Prostate gland (tissue), 2 donors: ENCODE measurements at places on chromosomes 2 and 18. TPM values are rescaled to one million over a fixed set of nuclear protein-coding genes. Genes with fewer than 3 reads are reported as not detected.

The UPP2 gene
- total RNA-seq, result not detected

The ST8SIA3 gene
- 13.1 TPM for total RNA-seq

The CXCR2 gene
- 3.0 TPM for total RNA-seq

The ALPI gene
- not detected for total RNA-seq

The HRH4 gene
- total RNA-seq, result not detected

The MYL1 gene
- total RNA-seq, result 21.9 TPM

The ANTXR1 gene
- total RNA-seq, result 25.8 TPM

The ZSWIM2 gene
- total RNA-seq, result not detected

The CD8B2 gene
- total RNA-seq, result 0.55 TPM

The CARF gene
- 15.8 TPM for total RNA-seq

The RND3 gene
- 26.2 TPM for total RNA-seq

The HOXD11 gene
- 8.0 TPM for total RNA-seq

The SNTG2 gene
- total RNA-seq, result 5.0 TPM

The SATB2 gene
- total RNA-seq, result 11.8 TPM

The VWA3B gene
- total RNA-seq, result not detected

The IFT172 gene
- total RNA-seq, result 32.6 TPM

The SYT4 gene
- not detected for total RNA-seq

The ZNF2 gene
- total RNA-seq, result 6.2 TPM

The KCTD1 gene
- total RNA-seq, result 40.5 TPM

The LRRTM1 gene
- 1.8 TPM for total RNA-seq

The CNTNAP5 gene
- not detected for total RNA-seq

The ARHGEF4 gene
- total RNA-seq, result 9.6 TPM

The POTEJ gene
- 8.5 TPM for total RNA-seq

The GPAT2 gene
- total RNA-seq, result 19.5 TPM

The ANKRD12 gene
- 38.7 TPM for total RNA-seq

The CPO gene
- 2.5 TPM for total RNA-seq

The RNF181 gene
- 161 TPM for total RNA-seq
